Right lobe of liver (tissue), 6 donors: ENCODE measurements at places on chromosomes 12 and 14. TPM values are rescaled to one million over a fixed set of nuclear protein-coding genes. Genes with fewer than 3 reads are reported as not detected.
A peak's percentile ranks its signal among the peaks of the same experiment; 100 is the strongest.

The NRL gene
- total RNA-seq: 2.9 TPM

The ANG gene
- total RNA-seq: 1,830 TPM

The SINHCAF gene
- 21.9 TPM for total RNA-seq

The ATP23 gene
- total RNA-seq: 7.9 TPM

The OASL gene
- 5.1 TPM for total RNA-seq

DNA sequence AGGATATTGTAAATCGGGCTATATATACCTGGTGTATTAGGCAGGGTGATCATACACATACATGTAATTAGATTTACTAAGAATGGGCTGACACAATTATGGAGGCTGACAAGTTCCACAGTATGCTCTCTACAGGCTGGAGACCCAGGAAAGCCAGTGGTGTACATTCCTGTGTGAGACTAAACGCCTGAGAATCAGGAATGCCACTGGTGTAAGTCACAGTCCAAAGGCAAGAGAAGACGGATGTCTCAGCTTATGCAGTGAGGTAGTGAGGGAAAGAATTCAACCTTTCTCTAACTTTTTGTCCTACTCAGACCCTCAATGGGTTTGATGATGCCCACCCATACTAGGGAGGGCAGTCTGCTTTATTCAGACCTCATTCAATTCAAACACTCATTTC is 57.1 kb downstream of the METTL25 start:
- H3K27me3 ChIP-seq: no peaks in the 10 kb centered on the region
- no peaks in the 10 kb centered on the region for H3K36me3 ChIP-seq
- no peak overlapping the region for H3K4me3 ChIP-seq
- no peak for DNase-seq

GRCh38 chr14:94893411-94894160 is 123.7 kb upstream of the GSC start:
- H3K4me1 ChIP-seq: no peaks in the 10 kb centered on the region
- no peak overlapping the region for H3K4me3 ChIP-seq
- no peaks in the 10 kb centered on the region for H3K36me3 ChIP-seq
- no peak overlapping the region for H3K27ac ChIP-seq
- DNase-seq: no peak

DNA sequence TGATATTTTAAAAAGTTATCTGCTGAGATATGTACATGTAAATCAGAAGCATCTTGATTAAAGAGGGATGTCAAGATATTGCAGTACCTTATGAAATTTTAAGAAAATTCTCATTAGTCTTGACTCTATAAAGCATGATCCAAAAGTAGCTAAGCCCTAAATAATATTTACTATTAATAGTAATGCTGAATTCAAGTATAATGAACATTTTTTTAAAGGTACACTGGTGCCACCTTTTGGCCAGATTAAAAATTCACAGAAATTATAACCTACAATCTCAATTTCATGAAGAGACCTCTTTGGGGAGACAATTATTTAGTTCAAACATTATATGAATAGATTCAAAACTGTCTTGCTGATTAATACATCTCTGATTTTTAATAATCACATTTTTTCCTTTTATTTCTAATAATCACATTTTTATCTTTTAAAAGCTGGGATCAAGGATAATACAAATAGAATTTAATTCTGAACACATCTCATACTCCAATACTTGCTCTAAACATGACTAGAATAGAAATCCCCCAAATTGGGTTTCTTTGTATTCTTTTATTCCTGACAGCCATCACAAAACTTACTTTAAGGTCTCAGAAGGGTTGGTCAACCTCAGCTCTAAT is 13.4 kb downstream of the AKAP5 start:
- H3K4me3 ChIP-seq: no peak overlapping the region
- H3K27me3 ChIP-seq: no peaks in the 10 kb centered on the region
- no peaks in the 10 kb centered on the region for H3K4me1 ChIP-seq
- H3K36me3 ChIP-seq: no peaks in the 10 kb centered on the region
- DNase-seq: no peak
- H3K27ac ChIP-seq: no peak overlapping the region

DNA sequence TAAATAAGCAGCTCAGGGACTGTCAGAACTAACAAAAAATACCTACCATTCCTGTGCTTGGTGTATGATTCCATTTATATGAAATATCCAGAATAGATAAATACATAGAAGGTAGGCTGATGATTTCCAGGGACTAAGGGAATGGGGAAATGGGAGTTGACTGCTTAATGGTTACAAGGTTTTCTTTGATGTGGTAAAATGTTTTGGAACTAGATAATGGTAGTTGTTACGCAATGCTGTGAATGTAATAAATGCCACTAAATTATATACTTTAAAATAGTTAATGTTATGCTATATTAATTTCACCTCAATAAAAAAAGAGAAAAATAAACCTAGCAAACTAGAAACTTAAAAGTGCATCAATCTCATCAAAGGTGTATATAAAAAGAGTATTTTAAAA is 41.1 kb downstream of the CEP83 start:
- no peak overlapping the region for H3K4me3 ChIP-seq
- H3K27me3 ChIP-seq: no peaks in the 10 kb centered on the region
- H3K27ac ChIP-seq: no peak overlapping the region
- no peaks in the 10 kb centered on the region for H3K4me1 ChIP-seq
- no peaks in the 10 kb centered on the region for H3K36me3 ChIP-seq
- DNase-seq: no peak

DNA sequence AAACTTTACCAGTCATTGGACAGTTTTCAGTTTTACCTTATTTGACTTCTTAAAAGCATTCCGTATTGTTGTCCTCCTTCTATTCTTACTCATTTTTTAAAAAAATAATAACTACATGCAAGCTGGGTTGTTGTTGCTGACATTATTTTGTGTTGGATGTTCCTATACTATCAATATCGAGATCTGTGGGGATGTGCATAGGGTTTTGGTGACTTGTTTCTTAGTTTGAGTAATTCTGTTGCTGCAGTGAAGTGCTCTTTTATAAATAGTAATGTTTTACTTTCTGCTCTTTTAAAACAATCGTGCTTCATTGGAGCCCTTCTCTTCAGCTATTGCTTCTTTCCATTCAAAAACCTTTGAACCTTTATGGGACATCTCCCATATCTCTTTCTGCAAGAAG is 79.4 kb downstream of the METTL25 start:
- H3K4me1 ChIP-seq: no peaks in the 10 kb centered on the region
- H3K27ac ChIP-seq: no peak overlapping the region
- no peaks in the 10 kb centered on the region for H3K36me3 ChIP-seq
- DNase-seq: no peak

DNA sequence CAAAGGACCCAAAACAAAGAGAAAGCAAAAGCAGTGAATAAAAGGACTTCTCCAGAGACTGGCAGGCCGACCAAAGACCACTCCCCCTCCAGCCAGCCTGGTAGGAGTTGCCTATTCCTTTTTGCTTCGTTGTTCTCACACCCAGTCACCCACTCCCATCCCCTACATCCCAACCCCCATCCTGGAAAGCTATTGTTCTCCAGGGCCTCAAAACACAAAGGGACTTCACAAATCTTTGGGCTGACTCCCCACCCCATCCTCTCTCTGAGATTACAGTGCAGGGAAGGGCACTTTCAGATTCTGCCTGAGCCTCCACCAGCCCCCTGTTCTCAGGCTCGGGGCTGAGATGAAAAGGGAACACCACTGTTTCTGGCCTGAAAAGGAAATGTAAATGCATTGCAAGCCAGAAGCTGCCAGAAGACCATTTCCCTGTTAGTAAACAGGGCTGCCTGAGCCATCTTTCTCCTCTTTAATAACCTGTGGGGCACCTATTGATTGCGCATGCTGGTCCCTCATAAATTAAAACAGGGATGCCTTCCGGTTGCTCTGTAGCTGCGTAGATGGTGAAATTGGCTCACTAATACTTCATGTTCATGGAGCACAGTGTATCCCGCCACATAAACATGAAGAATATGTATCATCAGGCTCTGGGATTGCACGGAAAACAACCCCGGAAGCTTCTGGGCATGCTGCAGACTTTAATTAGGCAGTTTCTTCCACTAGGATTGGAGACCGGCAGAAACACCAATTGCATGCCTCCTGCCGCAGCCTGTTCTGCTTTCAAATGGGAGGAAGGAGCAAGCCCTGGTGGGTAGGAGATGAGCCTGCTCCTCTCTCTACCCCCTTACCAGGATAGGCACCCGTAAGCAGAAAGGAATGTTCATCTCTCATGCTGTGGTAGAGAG is 130.3 kb upstream of the FUT8 start:
- DNase-seq: no peak
- H3K27me3 ChIP-seq: no peaks in the 10 kb centered on the region

DNA sequence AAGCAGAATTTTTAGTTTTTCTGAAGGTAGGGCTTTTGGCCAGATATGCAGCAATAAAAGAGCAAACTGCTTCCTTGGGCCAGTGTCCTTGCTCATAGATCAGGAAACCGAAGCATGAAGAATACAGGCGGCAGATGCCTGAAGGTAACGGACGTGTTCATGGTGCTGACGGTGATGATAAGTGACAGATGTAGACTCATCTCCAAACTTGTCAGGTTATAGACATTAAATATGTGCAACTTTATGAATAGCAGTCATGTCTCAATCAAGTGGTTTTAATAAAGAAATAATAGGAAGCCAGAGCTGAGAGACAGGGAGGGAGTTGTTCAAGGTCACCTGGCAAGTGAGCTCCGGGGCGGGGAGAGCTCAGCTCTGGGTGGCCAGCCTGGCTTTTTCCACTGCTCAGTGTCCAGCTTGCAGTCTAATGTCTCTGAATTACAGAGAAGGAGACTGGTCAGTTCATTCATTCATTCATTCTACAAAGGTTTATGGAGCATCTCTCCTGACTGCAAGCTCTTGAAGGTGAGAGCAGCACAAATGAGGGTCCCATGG is 1.0 kb downstream of the SERPINA5 start:
- H3K36me3 ChIP-seq: no peaks in the 10 kb centered on the region
- peak overlapping the region; percentile 58 for H3K27ac ChIP-seq
- H3K27me3 ChIP-seq: no peaks in the 10 kb centered on the region
- H3K4me3 ChIP-seq: peak overlapping the region; percentile 14
- DNase-seq: no peak

GRCh38 chr12:69932676-69933552 is 107.9 kb downstream of the MYRFL start:
- no peak overlapping the region for H3K4me3 ChIP-seq
- H3K36me3 ChIP-seq: no peaks in the 10 kb centered on the region
- DNase-seq: no peak

DNA sequence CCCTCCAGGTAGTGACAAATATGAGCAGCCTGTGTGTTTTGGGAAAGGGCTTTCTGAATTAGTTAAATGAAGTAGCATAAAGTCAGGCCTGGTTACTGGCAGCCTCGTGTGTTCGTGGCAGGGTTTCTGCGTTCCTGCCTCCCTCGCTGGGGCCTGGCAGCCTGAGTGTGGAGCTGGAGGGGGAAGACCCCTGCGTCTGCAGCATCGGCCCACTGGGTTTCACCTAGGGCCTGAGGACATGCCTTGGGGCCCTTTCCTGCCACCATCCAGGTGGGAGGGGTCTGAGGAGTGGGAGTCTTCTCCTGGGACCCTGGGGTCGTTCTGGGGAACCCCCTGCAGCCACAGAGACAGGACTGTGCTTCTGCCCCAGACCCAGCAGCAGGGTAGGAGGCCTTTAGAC is 20.4 kb upstream of the AMN start:
- no peak for DNase-seq
- no peak overlapping the region for H3K27ac ChIP-seq
- no peaks in the 10 kb centered on the region for H3K36me3 ChIP-seq

- H3K27ac ChIP-seq: no peak overlapping the region
- H3K36me3 ChIP-seq: no peaks in the 10 kb centered on the region
- DNase-seq: peak; percentile 13
- no peak overlapping the region for H3K4me3 ChIP-seq
Observed at GRCh38 chr12:109777544-109777943, 55.7 kb downstream of the TRPV4 start.

DNA sequence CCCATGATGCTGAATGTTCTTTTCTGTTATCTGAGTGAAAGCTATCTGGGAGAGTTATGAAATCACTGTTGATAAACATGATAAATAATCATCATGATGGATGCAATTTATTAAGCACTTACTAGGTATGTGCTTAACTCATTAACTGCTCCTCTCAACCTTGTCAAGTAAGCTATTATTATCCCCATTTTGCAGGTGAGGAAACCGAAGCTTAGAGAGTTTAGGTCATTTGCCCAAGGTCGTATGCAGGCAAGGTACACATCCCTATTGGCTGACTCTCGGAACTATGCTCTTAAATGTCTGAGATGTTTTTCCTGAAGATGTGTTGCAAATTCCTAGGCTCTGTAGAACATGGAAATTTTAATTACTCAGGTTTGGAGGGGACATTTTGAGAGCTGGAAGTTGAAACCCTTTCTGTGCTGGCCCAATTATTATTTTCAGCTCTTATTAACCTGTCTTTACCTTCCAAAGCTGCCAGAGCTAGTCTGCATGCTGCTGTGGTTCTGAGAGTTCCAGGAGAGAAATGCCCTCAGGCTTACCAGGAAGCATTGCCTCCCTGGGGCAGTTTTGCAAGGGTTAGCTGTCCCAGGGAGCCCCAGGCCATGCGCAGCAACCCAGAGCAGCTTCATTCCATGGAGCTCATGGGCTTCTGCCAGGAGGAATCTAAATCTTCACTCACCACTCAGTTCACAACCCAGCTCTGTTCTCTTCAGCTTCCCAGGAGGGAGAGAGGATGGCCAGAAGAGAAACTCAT is 55.6 kb upstream of the OAS1 start:
- H3K27me3 ChIP-seq: no peaks in the 10 kb centered on the region
- no peaks in the 10 kb centered on the region for H3K36me3 ChIP-seq
- H3K4me3 ChIP-seq: no peak overlapping the region

DNA sequence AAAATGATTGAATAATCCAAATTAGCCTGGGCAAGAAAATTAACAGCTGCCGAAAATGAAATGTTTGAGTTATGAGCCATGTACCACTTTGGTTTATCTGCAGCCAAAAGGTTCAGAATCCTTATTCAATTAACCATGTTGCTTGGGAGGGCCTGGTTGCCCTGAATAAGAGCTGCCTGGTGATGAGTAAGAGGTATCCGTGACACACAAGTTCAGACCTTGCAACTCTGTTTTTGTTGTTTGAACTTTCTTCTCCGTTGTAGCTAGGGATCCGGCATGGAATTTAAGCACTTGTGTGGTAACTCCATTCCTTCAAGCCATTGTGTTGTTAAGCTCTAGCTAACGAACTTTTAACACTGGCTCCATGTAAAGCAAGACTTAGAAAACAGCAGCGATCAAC is 35.7 kb downstream of the FOXA1 start:
- no peak for DNase-seq
- no peaks in the 10 kb centered on the region for H3K27me3 ChIP-seq
- H3K4me1 ChIP-seq: no peaks in the 10 kb centered on the region
- no peaks in the 10 kb centered on the region for H3K36me3 ChIP-seq

GRCh38 chr14:93082576-93083001 is 33.1 kb downstream of the ITPK1 start:
- no peaks in the 10 kb centered on the region for H3K27me3 ChIP-seq
- DNase-seq: peak; percentile 77
- H3K27ac ChIP-seq: no peak overlapping the region
- no peak overlapping the region for H3K4me3 ChIP-seq
- H3K36me3 ChIP-seq: no peaks in the 10 kb centered on the region
